ENCODE measurements at places on chromosomes 6 and 20.
A peak's percentile ranks its signal among the peaks of the same experiment; 100 is the strongest.

- H3K4me3 ChIP-seq = no peak overlapping the region
- no peaks in the 10 kb centered on the region for H3K36me3 ChIP-seq
- no peaks in the 10 kb centered on the region for H3K27me3 ChIP-seq
These were observed 18.5 kb downstream of the ATP9A start for GRCh38 chr20:51749674-51750036.

- no peaks in the 10 kb centered on the region for H3K36me3 ChIP-seq
- H3K27me3 ChIP-seq = peaks cover 3% of the 10 kb centered on the region
- no peaks in the 10 kb centered on the region for H3K4me1 ChIP-seq
- no peak overlapping the region for H3K27ac ChIP-seq
- DNase-seq = no peak
These were observed 191.8 kb upstream of the ARG1 start for GRCh38 chr6:131381052-131381708.

DNA sequence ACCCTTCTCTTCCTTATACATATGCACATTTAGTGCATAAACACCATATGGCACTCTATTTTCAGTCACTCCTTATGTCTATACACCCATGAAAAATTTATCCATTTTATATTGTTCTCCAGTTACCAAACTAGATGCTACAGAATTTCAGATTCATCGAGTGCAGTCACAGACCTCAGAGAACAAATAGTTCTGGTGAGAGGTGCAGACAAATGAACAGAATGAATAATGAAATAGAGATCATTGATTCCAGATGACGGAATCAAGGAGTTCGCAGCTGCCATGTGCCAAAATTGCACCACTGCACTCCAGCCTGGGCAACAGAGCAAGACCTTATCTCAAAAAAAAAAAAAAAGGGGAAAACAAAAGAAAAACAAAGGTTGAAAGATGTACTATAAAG lies 214.8 kb upstream of the CEP162 start:
- H3K36me3 ChIP-seq = no peaks in the 10 kb centered on the region
- no peaks in the 10 kb centered on the region for H3K27me3 ChIP-seq
- H3K4me1 ChIP-seq = no peaks in the 10 kb centered on the region
- DNase-seq = no peak

- H3K36me3 ChIP-seq = no peaks in the 10 kb centered on the region
- no peak overlapping the region for H3K27ac ChIP-seq
- no peak for DNase-seq
- peaks cover 91% of the 10 kb centered on the region for H3K27me3 ChIP-seq
- peaks cover 21% of the 10 kb centered on the region for H3K4me1 ChIP-seq
These were observed 15.5 kb downstream of the SIM1 start for GRCh38 chr6:100449239-100449691.

DNA sequence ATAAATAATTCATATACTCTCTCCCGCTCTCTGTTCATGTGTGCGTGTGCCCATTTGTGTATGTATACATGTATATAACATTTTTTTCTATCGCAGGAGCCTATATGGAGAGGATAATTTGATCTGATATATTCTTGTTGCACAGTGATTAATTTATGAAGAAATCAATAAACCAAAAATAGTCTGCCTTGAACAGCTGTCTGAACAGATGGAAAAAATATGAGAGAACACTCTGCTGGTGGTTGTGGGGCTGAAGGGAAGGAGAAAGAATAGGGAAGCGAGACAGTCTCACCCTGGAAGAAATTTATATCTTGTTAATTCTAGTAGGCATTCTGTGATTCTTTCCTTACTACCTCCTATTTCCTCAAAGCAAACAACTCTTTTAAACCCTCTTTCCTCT lies 96.6 kb upstream of the B3GAT2 start:
- no peaks in the 10 kb centered on the region for H3K4me1 ChIP-seq
- H3K36me3 ChIP-seq = no peaks in the 10 kb centered on the region
- no peaks in the 10 kb centered on the region for H3K27me3 ChIP-seq
- no peak overlapping the region for H3K27ac ChIP-seq
- no peak overlapping the region for H3K4me3 ChIP-seq
- DNase-seq = no peak

DNA sequence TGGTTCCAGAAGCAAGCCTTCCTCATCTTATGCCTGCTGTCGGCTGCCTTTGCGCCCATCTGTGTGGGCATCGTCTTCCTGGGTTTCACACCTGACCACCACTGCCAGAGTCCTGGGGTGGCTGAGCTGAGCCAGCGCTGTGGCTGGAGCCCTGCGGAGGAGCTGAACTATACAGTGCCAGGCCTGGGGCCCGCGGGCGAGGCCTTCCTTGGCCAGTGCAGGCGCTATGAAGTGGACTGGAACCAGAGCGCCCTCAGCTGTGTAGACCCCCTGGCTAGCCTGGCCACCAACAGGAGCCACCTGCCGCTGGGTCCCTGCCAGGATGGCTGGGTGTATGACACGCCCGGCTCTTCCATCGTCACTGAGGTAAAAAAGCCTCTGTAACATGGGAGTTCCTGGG lies 366 bp downstream of the SLC22A1 start:
- no peak for DNase-seq
- H3K27ac ChIP-seq = no peak overlapping the region
- no peaks in the 10 kb centered on the region for H3K36me3 ChIP-seq
- no peak overlapping the region for H3K4me3 ChIP-seq
- no peaks in the 10 kb centered on the region for H3K4me1 ChIP-seq
- H3K27me3 ChIP-seq = no peaks in the 10 kb centered on the region

DNA sequence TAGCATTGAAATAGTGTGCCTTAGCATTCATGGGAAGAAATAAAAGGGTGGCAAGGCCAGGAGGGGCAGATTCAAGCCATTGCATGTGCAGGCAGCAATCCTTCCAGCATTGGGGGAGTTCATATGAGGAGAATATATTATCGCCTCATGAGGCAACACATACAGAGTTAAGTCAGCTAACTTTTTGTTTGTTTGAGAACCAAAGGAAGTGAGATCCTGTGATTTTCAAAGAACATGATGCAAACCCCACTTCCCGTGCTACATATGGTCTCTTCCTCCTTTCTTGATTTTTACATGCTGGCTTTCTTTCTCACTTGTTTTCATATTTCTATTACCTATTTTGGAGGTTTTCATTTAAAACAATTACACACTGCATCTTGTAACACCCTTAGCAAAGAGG lies 579.7 kb upstream of the ARID1B start:
- H3K27me3 ChIP-seq = no peaks in the 10 kb centered on the region
- H3K27ac ChIP-seq = no peak overlapping the region
- H3K36me3 ChIP-seq = no peaks in the 10 kb centered on the region
- H3K4me1 ChIP-seq = no peaks in the 10 kb centered on the region
- no peak overlapping the region for H3K4me3 ChIP-seq

GRCh38 chr20:44836601-44837120 lies 26.3 kb upstream of the RIMS4 start:
- no peak overlapping the region for H3K27ac ChIP-seq
- H3K27me3 ChIP-seq = peaks cover 21% of the 10 kb centered on the region
- H3K4me1 ChIP-seq = no peaks in the 10 kb centered on the region
- no peak overlapping the region for H3K4me3 ChIP-seq

DNA sequence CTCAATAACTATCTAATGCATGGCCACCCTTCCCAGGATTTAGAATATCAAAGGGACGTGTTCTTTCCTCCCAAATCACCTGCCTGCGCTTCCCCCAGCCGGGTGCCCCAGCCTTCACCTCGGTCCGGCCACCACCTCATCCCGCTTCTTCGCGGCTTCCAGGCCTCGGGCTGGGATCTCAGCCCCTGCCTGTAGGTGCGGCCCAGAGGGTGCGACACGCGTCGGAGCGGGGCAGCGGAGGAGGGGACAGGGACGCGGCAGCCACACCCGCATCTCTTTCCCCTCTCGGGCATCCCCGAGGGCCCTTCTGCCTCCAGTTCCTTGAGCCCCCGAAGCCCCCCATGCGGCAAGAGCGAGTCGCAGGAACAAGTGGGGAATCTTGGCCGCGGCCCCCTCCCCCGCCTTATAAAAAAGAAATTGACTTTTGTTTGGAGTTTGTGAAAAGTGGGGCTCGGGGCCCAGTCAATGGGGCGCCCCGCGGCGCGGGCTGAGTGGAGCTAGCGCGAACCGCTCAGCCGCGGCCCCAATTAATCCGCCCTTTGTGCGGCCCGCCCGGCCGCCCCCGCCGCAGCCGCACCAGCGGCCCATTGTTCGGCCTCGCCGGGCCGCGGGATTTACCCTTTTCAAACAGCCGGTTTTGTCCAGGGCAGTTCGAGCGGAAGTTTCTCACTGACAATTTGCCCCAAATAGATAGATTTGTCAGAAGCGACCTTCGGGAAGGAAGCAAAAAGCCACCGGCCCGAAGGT lies 8.4 kb upstream of the NR2E1 start:
- H3K27me3 ChIP-seq = peaks cover 3% of the 10 kb centered on the region
- H3K27ac ChIP-seq = no peak overlapping the region
- H3K36me3 ChIP-seq = no peaks in the 10 kb centered on the region
- DNase-seq = no peak
- H3K4me1 ChIP-seq = peaks cover 11% of the 10 kb centered on the region

DNA sequence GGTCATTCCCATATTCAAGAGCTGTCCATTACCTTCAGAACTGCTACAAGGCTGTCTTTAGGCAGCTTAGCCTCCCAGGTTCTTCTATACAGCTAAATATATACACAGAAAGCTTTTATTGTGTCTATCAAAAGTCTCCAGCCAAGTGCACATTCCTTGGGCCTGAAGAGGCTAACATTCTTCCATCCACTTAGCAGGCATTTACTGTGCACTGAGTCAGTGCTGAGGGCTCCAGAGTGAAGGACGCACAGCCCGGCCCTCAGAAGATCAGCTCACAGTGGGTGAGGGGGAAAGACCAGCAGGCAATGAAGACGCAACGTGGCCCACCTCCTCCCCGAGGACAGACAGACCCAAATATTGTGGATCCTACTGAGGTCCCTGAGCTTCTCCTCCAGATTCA lies 569.9 kb downstream of the CDH26 start:
- no peak for DNase-seq
- no peaks in the 10 kb centered on the region for H3K4me1 ChIP-seq

DNA sequence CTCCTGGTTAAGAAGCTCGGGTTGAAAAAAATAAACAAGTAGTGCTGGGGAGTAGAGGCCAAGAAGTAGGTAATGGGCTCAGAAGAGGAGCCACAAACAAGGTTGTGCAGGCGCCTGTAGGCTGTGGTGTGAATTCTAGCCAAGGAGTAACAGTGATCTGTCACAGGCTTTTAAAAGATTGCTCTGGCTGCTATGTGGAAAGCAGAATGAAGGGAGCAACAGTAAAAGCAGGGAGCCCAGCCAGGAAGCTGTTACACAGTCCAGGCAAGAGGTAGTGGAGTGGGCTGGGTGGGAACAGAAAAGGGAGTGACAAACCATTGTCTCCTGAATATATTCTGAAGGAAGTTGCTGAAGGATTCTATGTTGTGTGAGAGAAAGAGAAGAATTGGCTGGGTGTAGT lies 2.0 kb downstream of the HFE start:
- peak overlapping the region; percentile 88 for H3K27ac ChIP-seq
- DNase-seq = no peak

GRCh38 chr6:26020329-26021000 lies 57.9 kb downstream of the TRIM38 start:
- H3K27ac ChIP-seq = peak overlapping the region; percentile 97
- H3K27me3 ChIP-seq = no peaks in the 10 kb centered on the region
- peak overlapping the region; percentile 67 for H3K4me3 ChIP-seq
- peak; percentile 76 for DNase-seq
- H3K36me3 ChIP-seq = no peaks in the 10 kb centered on the region
- H3K4me1 ChIP-seq = no peaks in the 10 kb centered on the region

- H3K4me1 ChIP-seq = no peaks in the 10 kb centered on the region
- no peak overlapping the region for H3K4me3 ChIP-seq
- no peak for DNase-seq
- H3K36me3 ChIP-seq = no peaks in the 10 kb centered on the region
- no peaks in the 10 kb centered on the region for H3K27me3 ChIP-seq
- no peak overlapping the region for H3K27ac ChIP-seq
These were observed 116.6 kb downstream of the ADAT2 start for GRCh38 chr6:143333749-143334520.

DNA sequence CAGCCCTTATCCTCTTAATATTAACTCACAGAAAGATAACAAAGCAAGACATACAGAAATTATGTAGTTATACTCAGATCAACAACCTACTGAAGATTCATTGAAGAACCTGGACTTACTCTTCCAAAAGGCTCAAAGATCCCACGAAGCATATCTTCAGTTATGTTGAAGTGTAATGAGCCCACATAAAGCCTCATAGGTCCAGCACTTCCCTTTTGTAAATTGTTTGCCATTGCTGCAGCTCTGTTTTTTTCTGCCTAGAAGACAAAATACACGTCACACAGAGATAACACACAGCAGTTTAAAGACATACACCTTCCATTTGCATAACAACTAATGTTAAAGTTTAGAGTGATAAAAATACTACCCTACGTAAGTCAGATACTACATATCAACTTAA lies 20.4 kb downstream of the RBM39 start:
- H3K4me1 ChIP-seq = peaks cover 11% of the 10 kb centered on the region
- no peak for DNase-seq
- H3K4me3 ChIP-seq = no peak overlapping the region
- H3K27ac ChIP-seq = no peak overlapping the region
- peaks cover 100% of the 10 kb centered on the region for H3K36me3 ChIP-seq
- no peaks in the 10 kb centered on the region for H3K27me3 ChIP-seq

GRCh38 chr6:17101422-17102257 lies at the start of gene STMND1:
STMND1 (plus strand) TSS chr6:17102050; CDS start chr6:17102258, 208 bp downstream.
- H3K27ac ChIP-seq = no peak within 1 kb of the TSS
- no peak for DNase-seq
- peaks cover 7% of the 10 kb centered on the region for H3K27me3 ChIP-seq
- peaks cover 12% of the 10 kb centered on the region for H3K4me1 ChIP-seq

GRCh38 chr20:59735486-59735885 lies 131.1 kb downstream of the PHACTR3 start:
- H3K36me3 ChIP-seq = no peaks in the 10 kb centered on the region
- H3K4me3 ChIP-seq = no peak overlapping the region

DNA sequence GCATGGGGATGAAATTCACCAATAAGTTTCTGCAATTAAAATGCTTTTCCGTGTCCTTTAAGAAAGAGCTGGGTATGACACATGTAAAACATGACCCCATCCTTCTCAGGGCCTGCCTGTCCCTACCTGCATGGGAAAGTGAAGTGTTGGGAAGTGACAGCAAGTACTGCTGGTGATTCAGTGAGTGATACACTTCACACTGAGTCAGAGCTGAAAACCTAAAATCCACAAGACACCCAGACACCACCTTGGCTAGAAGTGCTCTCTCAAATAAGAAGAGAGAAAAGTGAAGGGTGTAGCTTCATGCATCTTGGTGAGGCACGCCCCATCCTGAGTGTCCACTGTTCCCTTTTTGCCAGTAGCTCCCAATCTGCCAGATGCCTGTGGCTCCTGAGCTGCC lies 3.3 kb downstream of the RAB22A start:
- H3K27ac ChIP-seq = no peak overlapping the region
- no peak for DNase-seq
- H3K36me3 ChIP-seq = peaks cover 56% of the 10 kb centered on the region
- no peaks in the 10 kb centered on the region for H3K27me3 ChIP-seq
- H3K4me1 ChIP-seq = peaks cover 28% of the 10 kb centered on the region
- no peak overlapping the region for H3K4me3 ChIP-seq

- no peak overlapping the region for H3K4me3 ChIP-seq
- no peaks in the 10 kb centered on the region for H3K36me3 ChIP-seq
- H3K27me3 ChIP-seq = no peaks in the 10 kb centered on the region
- no peak overlapping the region for H3K27ac ChIP-seq
These were observed 121.0 kb downstream of the QRSL1 start for GRCh38 chr6:106750142-106750918.

- H3K36me3 ChIP-seq = peaks cover 47% of the 10 kb centered on the region
- H3K27ac ChIP-seq = no peak overlapping the region
- H3K27me3 ChIP-seq = no peaks in the 10 kb centered on the region
- peak; percentile 59 for DNase-seq
These were observed 40.7 kb downstream of the SRC start for GRCh38 chr20:37386505-37387251.

Data from tibial artery (tissue), 4 donors.